ENCODE measurements at places on chromosomes 6 and 20. TPM values are rescaled to one million over a fixed set of nuclear protein-coding genes. Genes with fewer than 3 reads are reported as not detected.

The CCDC170 gene
- not detected for total RNA-seq

The PACRG gene
- 0.59 TPM for total RNA-seq

The CAP2 gene
- total RNA-seq: 37.0 TPM

The SSTR4 gene
- total RNA-seq: not detected

The POU3F2 gene
- total RNA-seq: not detected

The CLVS2 gene
- 1.1 TPM for total RNA-seq

The PNLDC1 gene
- not detected for total RNA-seq

The RIPPLY2 gene
- 6.5 TPM for total RNA-seq

The PTK6 gene
- 6.5 TPM for total RNA-seq

The MRPS10 gene
- total RNA-seq: 67.6 TPM

The TBXT gene
- not detected for total RNA-seq

GRCh38 chr6:87146363-87146762 is 9.0 kb upstream of the ZNF292 start:
- DNase-seq: no peak

DNA sequence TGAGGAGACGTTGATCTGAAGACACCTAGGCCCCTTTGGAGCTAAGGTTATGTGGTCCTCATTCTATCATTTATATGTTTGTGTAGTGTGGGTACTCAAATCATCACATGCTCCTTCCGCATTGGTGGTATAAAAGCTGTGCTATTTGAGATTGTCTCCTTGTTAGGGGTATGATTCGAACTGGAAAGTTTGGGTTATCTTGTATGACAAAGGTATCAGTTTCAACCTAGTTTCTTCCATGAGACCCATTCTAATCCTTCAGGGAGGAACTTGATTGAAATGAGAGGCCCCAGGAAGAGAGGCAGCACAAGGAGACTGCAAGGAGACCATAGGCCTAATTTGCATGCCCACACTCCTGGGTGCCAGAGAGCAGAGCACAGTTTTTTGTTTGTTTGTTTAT is 104.2 kb upstream of the TIAM2 start:
- DNase-seq: no peak

- no peak for DNase-seq
Observed at GRCh38 chr20:23287354-23288190, 63.0 kb upstream of the NXT1 start.

- no peak for DNase-seq
Observed at GRCh38 chr6:32182555-32182981, 1.5 kb downstream of the AGER start.

DNA sequence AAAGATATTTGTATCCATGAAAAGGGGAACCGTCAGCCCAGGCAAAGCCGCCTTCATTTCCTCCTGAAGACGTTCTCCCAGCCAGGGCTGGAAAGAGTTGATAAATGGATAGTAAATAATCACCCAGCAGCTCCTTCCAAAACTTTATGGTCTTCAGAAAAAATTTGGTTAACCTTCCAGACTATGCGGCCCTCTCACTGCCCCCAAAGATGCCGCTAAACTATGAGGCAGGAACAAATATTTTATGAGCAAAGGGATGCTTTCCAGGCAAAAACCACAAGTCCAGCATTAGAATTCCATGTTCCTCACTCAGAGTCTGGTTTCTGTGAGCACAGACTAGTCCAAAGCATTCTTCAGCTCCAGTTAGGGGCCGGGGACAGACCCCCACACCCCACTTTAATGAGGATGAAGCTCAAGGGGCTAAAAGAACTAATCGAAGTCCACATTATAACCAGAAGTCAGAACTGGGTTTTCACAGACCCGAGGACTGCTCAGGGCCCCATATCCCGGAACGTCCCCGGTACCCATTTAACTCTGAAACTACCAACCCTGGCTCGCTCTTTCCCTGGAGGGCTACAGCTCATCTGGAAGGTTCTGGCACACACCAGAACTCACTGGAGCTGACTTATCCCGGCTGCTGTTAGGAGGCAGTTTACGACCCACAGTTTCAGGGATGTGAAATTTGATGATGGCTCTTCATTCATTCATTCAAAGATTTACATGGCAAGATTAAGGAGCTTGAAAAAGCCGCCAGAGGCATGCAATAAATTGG is 29.4 kb downstream of the BMP7 start:
- no peak for DNase-seq

- no peak for DNase-seq
Observed at GRCh38 chr6:90701146-90701781, 114.4 kb upstream of the MAP3K7 start.

- DNase-seq: no peak
Observed at GRCh38 chr6:98844244-98845210, 10.2 kb downstream of the POU3F2 start.

- DNase-seq: no peak
Observed at GRCh38 chr6:166494757-166495486, 91.6 kb downstream of the RAMACL start.

- DNase-seq: no peak
Observed at GRCh38 chr20:32411955-32412706, 54.0 kb downstream of the ASXL1 start.

DNA sequence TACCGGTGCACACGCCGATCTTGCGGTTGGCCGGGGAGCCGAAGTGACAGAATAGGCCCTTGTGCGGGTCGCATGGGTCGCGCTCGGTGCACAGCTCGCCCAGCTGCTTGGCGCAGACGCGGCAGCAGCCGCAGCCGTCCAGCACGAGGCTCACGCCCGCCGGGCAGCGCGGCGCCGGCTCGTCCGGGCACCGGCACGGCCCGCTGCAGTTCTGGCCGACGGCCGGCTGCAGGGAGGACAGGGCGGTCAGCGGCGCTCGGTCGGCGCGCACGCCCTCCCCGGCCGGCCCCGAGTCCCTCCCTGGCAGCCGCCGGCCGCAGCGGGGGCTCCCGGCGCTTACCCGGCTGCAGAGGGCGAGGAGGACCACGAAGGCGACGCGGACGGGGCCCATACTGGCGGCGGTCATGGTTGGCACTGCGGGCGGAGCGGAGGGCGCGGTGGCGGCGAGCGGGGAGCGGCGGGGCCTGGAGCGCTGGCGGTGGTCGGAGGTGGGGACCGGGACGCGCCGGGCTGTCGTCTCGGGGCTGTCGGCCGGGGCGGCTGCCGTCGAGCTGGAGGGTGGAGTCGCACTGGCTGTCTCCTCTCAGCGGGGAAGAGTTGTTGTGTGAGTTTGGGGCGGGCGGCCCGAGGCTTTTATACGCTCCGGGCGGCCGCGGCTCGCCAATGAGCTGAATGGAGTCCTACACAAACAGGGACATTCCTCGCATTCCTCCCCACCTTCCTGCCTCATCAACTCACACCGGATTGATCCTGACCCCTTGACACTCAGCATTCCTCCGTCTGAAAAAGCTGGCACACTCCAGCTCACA is at the start of gene CCN2:
CCN2 (minus strand) TSS at position 606 of the 809 bp plus-strand sequence; CDS start at position 406, 200 bp downstream.
- DNase-seq: peak; percentile 91

- DNase-seq: no peak
Observed at GRCh38 chr6:53682632-53683031, 17.1 kb upstream of the KLHL31 start.

DNA sequence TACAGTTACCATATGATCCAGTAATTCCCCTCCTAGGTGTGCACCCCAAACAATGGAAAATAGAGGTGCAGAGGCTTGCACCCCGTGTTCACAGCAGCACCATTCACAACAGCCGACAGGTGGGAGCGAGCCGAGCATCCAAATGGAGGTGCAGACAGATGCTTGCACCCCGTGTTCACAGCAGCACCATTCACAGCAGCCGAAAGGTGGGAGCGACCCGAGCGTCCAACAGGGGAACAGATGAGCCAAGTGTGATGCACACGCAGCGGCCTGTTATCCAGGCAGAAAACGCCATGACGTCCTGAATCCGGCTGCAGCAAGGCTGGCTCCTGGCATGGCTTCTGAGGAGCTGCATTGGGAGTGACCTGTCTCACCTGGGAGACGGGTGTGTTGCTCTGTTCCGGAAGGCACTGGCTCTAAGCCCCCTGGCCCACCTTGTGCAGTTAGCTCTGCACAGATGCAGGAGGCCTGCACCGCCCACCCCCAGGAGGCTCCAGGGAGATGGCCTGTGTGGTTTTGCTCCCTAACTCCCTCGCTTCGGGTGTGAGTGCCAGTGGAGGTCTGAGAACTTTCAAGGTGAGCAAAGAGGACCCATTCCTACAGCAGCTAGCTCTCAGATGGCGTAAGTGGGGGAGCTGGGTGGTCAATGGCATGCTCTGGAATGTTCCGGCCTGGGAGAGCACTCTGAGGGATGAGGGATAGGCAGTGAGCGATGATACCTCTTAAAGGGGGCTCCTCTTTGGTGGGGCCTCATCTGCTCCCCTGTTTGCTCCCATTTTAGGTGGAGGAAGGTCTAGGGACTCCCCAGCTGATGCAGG is 47.8 kb upstream of the FRMD1 start:
- no peak for DNase-seq

GRCh38 chr6:125802943-125803377 is 12.2 kb downstream of the NCOA7 start:
- DNase-seq: no peak

DNA sequence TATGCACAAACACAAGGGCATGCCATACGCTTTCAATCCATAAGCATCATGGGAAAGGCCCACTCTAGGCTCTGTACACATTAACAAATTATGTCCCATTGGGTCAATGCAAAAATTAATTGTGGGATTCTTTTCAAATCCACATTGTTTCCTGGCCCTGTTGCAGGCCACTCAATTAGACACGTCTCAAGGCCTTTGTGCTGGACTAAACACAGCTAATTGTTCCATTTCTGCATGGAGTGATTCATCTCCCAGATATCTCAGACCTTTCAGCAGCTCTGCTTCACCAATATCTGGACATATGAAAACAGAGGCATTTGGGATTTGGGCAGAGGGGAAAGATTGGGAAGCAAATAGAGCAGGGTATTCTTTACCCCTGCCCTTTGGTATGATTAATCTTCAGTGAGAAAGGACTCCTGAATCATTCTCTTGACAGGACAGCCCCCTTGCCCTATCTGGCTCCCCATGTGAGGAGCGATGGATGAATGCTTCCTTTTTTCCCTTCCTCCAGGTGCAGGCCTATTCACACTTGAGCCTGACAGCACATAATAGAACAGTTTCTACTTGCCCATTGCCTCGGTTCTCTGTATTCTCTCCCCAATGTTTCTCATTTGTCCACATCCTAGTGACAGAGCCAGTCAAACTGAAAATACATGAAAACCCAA is 547.6 kb downstream of the HAO1 start:
- DNase-seq: no peak

DNA sequence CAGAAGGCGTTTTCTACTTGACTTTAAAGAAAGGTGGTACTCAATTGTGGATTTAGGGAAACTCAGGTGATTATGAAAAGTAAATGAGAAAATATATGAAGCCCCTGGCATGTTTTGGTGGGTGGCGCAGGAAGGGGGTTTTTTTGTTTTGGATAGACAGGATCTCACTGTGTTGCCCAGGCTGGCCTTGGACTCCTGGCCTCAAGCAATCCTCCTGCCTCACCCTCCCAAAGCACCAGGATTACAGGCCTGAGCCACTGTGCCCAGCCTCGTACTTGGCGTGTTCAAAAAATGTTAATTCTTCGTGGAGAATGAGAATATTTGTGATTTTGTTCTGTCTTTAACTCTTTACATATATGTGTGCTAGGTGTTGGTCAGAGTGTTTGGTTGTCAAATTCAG is 32.1 kb upstream of the C20orf144 start:
- DNase-seq: no peak

GRCh38 chr20:24589815-24590177 is 120.4 kb downstream of the SYNDIG1 start:
- no peak for DNase-seq

DNA sequence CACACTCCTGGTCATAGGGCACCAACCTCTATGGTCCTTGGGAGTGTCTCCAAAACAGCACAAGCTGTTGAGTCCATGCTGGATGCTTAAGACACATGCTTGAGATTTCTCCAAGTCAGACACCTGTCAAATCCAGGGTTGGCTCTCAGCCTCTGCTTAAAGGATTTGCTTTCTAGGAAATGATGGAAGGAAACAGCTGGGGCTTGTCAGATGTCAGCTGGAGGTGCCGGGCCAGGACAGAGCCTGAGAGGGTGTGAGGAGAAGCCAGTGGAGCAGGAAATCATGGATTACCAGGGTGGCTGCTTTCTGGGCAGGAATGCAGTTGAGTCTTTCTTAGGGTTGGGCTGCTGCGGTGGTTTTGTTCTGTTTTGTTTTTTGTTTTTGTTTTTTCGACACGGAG is 83.0 kb upstream of the FAM184A start:
- no peak for DNase-seq

DNA sequence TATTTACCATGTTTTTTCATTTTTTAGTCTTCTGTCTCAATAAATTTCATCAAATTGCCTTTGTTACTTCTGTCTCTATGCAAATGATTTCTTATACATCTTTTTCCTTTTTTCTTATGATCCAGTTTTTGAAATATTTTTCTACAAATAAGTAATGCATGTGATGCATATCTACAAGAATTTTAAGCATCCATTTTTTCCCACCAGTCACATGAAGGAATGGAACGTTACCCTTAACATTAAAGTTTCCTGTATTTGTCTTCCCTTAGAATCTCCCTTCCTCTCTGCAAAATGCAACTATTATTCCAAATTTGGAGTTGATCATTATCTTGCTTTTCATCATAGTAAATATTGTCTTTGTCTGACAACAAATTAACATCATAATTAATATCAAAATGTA is 35.5 kb downstream of the PSMB9 start:
- DNase-seq: no peak

DNA sequence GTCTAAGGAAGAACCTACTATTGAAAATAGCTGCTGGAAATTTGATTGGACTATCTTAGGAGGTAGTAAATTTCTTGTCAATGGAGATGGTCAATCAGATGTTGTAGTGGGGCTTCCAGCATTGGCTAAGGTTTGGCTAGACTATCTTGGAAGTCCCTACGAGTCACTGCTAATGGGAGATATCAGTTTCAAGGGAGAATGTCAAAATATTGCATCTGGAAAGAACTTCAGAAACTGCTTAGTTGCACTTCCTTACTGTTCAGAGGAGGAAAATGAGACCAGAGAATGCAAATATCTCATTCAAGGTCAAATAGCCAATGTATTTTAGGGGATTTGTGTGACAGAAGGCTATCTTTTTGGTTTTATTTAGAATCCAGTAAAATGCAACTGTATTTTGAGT is 53.5 kb upstream of the CCN2 start:
- no peak for DNase-seq

- DNase-seq: no peak
Observed at GRCh38 chr20:32848846-32849245, 9.9 kb upstream of the EFCAB8 start.

DNA sequence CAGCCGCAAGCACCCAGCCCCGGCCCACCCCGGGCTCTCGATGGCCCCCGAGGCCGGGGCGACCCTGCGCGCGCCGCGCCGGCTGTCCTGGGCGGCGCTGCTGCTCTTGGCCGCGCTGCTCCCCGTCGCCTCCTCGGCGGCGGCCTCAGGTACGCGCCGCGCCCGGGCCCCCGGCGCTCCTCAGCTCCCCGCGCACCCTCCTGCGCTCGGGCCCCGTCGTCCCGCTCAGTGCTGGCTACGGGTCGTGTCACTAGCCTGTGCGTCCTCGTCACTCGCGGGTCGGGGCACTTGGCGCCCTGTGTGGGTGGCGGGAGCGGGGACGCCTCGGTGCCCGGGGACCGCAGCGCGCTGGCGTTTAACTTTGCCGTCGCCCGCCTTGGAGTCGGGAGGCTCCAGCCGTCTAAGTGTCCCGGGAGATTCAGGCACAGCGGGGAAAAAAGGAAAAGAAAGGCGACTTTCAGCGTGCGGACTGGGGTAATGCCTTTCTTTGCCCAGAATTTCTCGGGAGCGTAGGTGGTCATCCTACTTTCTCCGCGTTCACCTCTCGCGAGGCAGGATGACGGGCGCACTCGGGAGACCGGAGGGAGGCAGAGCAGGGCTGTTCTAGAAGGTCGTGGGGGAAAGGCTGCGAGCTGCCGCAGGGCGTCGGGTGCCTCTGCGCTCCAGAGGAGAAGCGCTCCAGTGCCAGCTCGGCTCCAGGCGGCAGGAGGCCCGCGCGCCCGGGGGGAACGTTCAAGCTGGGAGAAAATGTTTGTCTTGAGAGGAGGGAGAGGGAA is 545 bp downstream of the FNDC1 start:
- DNase-seq: no peak
